ENCODE measurements at places on chromosomes 7 and 10. TPM values are rescaled to one million over a fixed set of nuclear protein-coding genes. Genes with fewer than 3 reads are reported as not detected.

Gene ASB10
- not detected for total RNA-seq

Gene LIPN
- total RNA-seq = not detected

Gene WEE2
- not detected for total RNA-seq

DNA sequence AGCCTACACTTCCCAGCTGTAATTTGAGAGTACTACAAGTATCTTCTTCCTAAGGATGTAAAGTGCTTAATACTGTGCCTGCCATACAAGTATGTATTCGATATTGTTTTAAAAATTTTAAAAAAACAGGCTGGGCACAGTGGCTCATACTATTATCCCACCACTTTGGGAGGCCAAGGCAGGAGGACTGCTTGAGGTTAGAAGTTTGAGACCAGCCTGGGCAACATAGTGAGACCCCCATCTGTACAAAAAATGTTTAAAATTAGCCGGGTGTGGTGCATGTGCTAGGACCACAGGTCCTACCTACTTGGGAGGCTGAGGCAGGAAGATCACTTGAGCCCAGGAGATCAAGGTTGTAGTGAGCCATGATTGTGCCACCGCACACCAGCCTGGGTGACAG lies 8.3 kb downstream of the ARMC10 start:
- DNase-seq = no peak

- DNase-seq = no peak
Observed at GRCh38 chr7:7414791-7415603, 120.7 kb downstream of the COL28A1 start.

- DNase-seq = peak; percentile 15
Observed at GRCh38 chr10:69578508-69578991, 5.3 kb upstream of the NEUROG3 start.

DNA sequence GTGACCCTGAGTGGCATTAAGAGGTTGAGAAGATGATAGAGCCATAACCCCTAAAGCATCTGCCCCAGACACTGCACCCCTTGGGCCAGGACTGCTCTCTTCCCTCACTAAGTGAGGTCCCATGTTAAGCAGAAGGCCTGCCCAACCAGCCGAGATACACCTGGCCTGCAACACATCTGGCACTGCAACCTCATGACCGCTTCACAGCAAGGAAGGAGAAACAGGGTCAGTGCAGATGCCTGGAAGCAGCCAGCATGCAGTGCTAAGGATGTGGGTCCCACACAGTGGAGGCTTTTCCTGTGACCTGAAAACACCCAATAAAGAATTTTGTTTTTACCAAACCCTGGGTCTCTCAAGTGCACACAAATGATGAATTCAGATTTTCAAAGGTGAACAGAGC lies 7.4 kb downstream of the NOD1 start:
- no peak for DNase-seq

DNA sequence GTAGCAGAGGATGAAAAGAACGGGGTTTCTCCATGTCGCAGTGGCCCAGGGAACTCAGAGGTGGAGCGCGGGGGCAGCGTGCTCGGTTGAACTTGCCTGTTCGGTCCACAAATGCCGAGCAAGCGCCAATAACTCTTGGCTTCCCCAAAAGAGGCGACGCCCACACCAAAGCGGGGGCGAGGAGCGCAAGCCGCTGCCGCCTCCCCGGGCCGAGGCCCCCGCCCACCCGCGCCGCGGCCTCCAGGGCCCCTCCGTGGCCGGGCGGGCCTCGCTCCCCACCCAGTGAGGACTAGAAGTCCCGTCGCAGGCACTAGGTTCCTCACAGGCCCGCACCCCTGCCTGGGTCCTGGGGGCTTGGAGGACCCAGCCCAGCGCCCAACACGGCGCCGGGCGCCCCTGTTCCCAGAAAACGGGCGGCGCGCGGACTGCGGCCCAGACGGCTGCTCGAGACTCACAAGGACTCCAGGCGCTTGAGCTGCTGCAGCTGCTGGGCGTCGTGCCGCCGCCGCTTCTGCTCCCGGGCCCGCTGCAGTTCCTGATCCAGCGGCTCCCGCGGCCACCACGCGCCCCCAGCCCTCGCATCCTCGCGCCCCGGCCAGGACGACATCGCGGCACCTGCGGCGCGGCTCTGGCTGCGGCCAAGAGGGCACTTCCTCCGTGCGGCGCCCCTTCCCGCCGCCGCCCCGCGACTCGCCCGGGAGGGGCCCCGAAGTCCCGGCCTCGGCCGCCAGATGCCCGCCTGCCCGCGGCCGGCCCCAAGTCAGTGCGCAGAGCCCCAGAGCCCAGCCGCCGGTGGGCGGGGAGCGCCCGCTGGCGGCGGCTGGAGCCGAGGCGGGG lies 14.6 kb upstream of the FKBP9 start:
- DNase-seq = peak; percentile 42

DNA sequence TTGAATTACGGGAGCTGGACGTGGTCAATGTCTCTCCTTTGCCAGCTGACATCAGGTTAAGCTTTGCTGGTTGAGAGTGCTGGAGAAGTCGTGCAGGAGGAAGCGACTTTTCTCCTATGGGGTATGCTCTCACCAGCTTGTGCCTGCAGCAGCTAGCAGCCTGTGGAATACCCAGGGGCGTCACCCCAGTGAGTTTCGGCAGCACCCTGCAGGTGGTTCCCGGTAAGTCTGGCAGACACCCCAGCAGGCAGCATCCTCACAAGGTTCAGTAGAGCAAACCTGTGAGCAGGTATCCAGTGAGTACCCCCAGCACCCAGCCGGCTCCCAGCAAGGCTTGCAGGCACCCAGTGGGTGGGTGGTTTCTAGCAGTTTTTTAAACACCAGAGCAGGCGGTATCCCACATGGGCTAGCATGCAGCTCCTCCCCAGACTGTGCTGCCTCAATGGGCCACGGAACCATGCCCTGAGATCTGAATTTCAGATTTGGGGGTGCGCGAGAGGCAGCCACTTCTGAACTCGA lies 74.8 kb upstream of the SVIL start:
- DNase-seq = no peak

DNA sequence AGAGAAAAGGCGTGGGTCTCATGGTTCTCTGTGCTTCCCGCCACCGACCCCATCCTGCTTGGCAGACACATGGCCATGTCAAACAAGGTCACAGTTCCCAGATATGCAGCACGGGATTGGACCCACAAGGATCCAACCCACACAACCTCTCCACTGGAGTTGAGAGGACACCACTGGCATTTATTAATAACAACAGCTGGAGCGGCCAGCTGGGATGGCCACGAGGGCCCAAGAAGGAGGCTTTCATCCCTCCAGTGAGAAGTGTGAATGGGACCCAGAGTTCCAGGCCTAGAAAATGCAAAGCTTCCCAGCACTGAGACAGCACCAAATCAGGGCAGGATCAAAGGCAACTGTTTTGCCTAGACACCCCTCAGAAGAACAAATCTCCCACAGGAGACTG lies 31.5 kb downstream of the FGFR2 start:
- no peak for DNase-seq

DNA sequence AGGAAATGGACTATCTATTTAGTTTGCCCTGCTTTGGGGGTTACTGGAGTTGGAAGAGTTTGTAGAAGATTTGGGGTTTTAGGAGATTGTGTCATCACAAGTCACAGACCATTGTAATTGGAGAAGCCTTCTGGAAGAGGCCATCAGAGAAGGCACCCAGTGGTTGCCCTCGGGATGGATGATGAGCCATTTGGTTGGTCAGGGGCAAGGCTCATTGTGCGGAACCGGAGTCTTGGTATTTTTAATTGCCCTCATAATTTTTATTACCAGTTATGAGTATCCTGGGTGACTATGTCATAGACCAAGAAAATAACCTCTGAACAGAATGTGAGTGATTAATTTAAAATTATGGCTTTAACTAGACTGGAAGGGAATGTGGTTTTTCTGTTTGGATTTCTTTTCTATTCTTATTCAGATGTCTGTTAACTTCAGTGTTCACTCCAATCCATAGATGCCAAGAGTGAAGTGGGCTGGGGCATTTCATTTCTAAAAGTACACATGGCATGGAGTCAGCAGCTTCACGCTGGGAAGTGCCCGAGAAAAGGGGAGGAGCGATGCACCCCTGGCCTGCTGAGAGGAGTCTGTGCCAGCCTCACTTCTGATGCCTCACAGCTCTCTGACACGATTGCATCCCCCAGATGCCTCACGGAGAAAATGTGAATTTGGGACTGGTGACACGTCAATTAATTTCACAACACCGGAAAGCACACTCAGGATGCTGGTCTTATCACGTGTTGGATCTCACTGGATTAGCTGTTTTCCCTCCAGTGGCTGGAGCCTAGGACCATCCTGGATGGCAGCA lies 225.6 kb upstream of the IGFBP3 start:
- no peak for DNase-seq

GRCh38 chr7:149074116-149074885 lies 16.2 kb downstream of the ZNF786 start:
- peak; percentile 61 for DNase-seq

Measured in foreskin keratinocyte (primary cell).